ENCODE measurements at places on chromosomes 11 and 22. TPM values are rescaled to one million over a fixed set of nuclear protein-coding genes. Genes with fewer than 3 reads are reported as not detected.

DNA sequence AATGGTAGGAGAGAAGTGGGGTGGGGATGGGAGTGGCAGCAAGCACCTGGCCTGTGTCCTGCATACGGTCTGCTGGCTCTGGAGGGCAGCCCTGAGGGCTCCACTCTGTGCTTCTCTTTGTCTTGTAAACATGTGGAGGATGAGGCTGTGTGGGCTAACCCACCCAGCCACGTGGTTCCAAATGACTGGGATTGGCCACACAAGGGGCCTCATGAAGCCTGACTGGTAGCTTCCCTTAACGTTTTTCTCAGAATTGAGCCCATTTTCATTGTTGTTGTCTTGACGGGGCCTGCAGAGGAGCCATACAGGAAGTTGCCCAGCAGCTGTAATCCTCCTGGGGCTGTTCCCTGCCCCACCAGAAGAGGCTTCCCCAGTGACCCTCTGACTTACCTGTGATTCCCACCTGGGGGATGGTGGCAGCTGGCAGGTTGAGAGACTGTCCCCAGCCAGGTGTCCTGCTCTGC is 18.0 kb downstream of the DERL3 start:
- no peak for DNase-seq

DNA sequence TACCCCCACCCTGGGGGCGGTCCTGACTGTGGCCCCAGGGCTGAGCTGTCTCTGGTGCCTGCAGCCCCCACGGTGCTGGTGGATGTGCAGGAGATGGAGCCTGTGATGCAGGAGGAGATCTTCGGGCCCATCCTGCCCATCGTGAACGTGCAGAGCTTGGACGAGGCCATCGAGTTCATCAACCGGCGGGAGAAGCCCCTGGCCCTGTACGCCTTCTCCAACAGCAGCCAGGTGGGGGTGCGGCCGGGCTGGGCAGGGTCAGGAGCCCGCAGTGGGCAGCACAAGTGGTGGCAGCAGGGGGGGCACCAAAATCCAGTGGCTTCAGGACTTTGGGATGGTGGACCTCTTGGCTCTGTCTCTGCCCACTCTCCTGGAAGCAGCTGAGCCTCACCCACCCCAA is 8.0 kb upstream of the NDUFS8 start:
- no peak for DNase-seq

DNA sequence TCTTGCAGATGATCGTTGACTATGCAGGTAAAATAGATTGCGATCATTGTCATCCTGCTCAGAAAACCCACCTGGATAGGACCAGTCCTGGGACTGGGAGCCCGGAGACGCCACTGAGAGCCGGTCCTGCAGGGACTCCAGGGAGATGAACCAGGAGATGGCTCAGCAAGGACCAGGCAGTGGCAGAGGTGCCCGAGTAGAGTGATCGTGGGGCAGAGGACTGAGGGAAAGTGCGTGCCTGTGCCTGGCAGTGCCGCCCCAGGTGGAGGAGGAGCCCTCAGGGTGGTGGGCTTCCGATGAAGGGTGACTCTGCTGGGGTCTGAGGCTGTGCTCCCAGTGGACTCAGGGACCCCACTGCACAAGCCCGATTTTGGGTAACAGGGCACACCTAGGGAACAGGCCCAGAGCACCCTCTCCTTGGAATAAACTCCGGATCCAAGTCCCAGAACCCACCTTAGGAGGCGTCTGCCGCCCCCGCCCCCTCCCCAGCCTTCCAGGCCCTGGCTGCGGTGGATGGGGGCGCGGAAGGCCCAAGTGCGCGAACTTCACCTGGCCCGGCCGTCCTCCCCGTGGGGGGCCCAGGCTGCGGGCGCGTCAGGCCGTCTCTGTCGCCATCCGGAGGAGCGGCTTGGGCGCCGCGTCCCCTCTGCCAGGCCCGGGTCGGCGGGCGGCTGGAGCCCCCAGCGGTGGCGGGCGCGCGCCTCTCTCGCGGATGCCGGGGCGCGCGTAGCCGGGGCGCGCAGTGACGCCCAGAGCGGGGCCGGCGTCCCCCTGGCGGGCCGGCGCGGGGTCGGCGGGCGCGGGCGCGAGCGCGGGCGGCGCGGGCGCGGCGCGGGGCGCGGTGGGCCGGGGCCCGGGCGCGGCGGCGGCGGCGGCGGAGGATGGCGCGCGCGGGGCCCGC is 1338.8 kb downstream of the BRD1 start:
- no peak for DNase-seq

DNA sequence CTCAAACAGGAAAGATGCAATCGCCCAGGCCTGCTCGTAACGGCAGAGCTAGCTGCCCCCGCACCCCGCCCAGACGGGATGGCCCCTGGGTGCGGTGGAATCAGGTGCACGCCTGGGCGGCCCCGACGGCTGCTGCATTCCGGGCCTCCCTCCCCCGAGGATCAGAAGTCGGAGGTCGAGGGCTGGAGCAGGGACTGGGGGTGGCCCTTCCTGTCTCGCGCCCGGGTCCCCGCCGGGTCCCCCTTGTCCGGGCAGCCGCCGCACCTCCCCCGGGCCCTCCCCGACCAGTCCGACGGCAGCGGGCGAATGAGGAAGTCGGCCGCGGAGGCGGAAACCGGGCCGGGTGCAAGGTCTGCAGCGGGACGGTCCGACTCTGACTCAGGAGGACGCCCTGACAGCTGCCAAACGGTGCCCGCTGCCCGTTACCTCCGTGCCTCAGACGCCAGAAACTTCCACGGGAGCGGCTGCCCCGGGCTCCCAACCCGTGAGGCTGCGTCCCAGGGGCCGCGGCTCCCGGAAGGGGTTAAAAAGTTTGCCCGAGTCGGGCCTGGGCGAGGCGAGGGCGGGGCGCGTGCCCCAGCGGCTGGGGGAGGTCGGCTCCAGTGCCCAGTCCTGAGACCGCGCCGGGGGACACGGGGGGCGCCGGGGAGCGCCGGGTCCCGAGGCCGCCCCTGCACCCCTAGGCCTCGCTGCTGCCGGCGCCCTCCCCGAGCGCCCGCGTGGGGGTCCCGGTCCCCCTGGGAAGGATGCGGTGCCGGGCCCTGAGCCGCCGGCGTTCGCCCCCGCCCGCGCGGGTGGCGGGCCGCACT is 663 bp downstream of the MYH9 start:
- peak; percentile 89 for DNase-seq

- DNase-seq: peak; percentile 14
Measured at GRCh38 chr22:44379817-44380755, 67.3 kb upstream of the SHISAL1 start.

DNA sequence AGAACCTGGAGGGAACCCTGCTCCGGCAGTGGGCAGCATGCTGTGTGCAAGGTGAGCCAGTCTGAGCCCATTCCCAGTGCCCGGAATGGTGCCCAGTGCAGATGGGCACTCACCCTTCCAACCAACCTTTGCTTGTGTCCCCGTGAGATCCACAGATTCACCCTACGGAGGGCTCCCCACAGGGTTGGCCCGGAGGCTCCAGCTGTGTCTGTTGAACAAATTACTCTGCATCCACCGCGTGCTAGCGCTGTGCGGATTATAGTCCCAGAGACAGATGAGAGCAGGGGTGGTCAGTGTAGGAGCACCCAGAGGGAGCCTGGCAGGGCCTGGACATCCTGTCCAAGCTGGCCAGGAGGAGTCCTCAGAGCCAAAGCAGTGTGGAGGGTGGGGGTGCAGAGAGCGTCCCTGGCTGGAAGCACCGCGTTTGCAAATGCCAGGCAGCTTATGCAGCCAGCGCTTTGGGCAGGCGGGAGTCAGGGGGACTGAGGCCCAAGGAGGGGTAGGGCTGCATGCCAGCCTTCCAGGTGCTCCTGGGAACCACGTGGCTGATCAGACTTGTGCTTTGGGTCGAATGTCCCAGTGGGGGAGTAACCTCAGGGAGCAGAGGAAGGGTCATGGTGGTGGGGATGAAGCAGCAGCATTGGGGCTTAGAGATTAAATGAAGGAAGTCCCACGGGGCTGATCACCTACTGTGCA is 80.5 kb downstream of the KCNQ1 start:
- no peak for DNase-seq

SMTNL1 gene
- total RNA-seq: not detected

SLC5A1 gene
- total RNA-seq: 75.2 TPM

DLG2 gene
- 9.7 TPM for total RNA-seq

GRCh38 chr22:31344578-31345330 is 1.4 kb downstream of the PATZ1 start:
- DNase-seq: peak; percentile 80

HBG1 gene
- not detected for total RNA-seq

ZBTB3 gene
- 7.8 TPM for total RNA-seq

Measured in right cardiac atrium (tissue), 5 donors.